ENCODE measurements at places on chromosomes 2 and 18.

DNA sequence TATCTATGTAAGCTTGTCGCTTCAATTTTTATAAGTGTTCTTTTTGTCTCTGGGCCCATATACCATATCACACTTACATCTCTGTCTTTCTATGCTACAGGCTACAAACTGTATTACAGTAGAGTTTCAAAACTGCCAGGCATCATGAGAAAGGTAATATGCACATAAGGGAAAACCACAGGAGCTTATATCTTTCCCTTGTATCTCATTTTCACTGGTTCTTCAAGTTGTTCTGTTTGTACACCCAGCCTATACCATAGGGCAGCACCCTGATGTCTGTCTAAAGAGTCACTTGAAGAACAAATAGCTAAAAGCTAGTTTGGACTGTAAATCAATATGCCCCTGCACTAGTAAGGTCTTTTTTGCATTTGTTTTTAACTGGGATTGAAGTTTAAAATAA lies 366.7 kb downstream of the FIGN start:
- DNase-seq: no peak

GRCh38 chr2:216486708-216487107 lies 11.9 kb upstream of the RPL37A start:
- no peak for DNase-seq

DNA sequence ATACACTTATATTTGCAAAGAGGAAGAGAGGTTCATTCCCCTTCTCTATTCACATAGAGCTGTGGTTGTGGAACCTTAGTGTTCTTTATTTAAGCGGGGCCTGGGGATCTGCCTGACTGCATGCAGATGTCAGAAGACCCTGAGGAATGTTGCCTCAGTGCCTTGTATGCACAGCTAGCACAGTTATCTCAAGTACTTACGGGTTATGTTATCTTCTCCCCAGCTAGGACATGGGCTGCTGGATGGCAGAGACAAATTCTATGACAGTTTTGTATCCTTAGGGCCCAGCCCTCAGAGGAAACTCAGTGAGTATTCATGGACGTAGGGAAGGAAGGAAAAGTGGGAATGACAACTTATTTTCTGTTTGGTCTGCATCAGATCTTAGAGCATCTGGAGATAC lies 37.7 kb upstream of the RTN4 start:
- no peak for DNase-seq

- no peak for DNase-seq
Measured at GRCh38 chr2:1698188-1698945, 45.9 kb downstream of the PXDN start.

GRCh38 chr2:11830708-11831301 lies 84.4 kb downstream of the LPIN1 start:
- no peak for DNase-seq

- DNase-seq: no peak
Measured at GRCh38 chr2:62204998-62205496, 9.1 kb downstream of the B3GNT2 start.

- DNase-seq: no peak
Measured at GRCh38 chr18:42517896-42518295, 562.9 kb downstream of the PIK3C3 start.

- DNase-seq: no peak
Measured at GRCh38 chr2:161020437-161020836, 139.8 kb upstream of the TANK start.

DNA sequence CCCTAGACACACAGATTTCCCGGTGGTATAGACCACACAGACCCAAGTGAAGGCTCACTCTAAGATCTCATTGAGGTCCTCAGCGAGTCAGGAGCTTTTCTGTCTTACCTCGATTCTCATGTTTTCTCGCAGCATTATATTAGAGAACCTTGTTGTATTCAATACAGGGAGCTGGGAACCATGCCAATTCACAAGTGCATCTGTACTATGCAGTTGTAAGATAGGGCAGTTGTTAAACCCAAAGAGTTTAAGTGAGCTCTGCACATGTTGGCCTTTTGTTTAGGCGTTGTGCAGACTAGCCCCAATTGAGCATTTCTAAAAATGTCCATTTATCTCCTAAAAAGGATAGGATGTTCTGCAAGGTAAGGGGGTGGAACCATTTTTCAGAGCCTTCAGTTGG lies 59.6 kb downstream of the FEZ2 start:
- no peak for DNase-seq

- DNase-seq: no peak
Measured at GRCh38 chr2:111176388-111176787, 55.7 kb downstream of the BCL2L11 start.

DNA sequence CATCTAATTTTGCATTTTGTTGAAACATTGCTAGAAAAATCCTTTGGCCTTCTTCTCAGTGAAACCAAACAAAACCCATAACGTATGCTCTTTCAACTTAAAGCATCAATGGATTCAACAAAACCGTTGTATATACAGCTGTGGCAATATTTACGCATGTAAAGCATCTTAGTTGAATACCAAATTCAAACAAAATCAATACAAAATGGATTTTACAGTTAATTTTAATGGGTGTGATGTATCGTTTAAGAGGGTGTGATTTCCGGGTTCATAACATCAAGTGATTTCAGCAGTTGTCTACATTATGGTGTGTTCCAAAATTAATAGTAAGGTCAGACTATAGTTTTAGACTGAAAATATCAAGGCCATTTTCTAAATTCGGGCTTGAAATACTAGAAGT lies 198.2 kb downstream of the TGIF1 start:
- no peak for DNase-seq

DNA sequence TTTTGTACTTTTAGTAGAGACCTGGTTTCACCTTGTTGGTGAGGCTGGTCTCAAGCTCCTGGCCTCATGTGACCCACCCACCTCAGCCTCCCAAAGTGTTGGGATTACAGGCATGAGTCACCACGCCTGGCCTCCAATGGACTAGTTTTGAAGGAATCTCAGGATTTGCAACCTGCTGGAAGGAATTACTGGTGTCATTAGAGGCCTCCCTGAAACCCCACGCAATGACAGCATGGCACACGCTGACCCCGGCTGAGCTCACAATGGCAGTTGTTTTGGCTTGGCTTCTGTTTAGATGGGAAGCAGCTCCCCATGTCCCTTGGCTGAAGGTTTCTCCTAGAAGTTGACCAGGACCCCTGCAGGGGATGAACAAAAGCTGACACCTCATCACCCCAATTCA lies 23.1 kb upstream of the COPS8 start:
- peak; percentile 18 for DNase-seq

DNA sequence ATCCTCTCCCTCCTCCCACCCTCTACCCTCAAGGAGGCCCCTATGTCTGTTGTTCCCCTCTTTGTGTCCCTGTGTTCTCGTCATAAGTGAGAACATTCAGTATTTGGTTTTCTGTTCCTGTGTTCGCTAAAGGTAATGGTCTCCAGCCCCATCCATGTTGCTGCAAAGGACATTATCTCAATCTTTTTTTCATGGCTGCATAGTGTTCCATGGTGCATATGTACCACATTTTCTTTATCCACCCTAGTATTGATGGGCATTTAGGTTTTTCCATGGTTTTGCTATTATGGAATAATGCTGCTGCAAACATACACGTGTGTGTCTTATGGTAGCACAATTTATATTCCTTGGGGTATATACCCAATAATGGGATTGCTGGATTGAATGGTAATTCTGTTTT lies 33.0 kb downstream of the PUM2 start:
- no peak for DNase-seq

- no peak for DNase-seq
Measured at GRCh38 chr2:27237341-27237945, 20.3 kb downstream of the CAD start.

DNA sequence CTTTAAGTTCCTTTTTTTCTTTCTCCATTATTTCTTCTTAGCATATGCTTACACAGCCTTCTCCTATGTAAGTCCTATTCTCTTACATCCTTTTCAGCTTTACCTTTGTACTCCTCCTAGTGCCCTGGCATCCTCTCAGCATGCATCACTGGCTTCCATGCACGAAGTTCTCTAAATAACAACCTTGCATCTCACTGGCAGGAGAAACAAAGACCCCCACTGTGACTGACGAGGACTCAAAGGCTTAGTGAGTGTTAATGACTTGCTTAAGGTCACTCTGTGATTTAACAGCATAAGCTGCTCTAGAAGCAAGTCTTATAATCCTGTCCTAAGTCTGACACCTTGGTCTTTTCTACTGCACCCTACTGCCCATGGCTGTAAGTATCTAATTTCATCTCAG lies 1236.0 kb upstream of the CELF4 start:
- no peak for DNase-seq

DNA sequence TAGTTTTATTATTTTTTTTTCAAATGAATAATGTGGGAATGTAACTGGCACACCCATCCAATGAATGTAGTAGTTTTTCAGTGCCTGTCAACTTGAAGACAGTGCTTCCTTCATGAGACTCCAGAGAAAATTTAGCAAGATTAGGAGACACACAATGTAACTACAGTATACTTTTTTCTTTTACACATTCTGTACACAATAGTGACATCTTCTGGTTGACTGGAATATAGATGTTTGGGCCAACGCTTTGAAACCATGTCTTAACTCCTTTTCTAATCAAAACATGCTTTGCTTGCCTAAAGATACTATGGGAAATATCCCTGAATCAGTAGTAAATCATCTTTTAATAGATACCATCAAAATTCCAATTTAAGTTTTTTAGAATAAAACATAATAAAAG lies 229.5 kb upstream of the ZC3H15 start:
- DNase-seq: peak; percentile 61

- no peak for DNase-seq
Measured at GRCh38 chr2:124836416-124836815, 811.3 kb downstream of the CNTNAP5 start.

- no peak for DNase-seq
Measured at GRCh38 chr2:195404651-195405050, 252.4 kb upstream of the SLC39A10 start.

DNA sequence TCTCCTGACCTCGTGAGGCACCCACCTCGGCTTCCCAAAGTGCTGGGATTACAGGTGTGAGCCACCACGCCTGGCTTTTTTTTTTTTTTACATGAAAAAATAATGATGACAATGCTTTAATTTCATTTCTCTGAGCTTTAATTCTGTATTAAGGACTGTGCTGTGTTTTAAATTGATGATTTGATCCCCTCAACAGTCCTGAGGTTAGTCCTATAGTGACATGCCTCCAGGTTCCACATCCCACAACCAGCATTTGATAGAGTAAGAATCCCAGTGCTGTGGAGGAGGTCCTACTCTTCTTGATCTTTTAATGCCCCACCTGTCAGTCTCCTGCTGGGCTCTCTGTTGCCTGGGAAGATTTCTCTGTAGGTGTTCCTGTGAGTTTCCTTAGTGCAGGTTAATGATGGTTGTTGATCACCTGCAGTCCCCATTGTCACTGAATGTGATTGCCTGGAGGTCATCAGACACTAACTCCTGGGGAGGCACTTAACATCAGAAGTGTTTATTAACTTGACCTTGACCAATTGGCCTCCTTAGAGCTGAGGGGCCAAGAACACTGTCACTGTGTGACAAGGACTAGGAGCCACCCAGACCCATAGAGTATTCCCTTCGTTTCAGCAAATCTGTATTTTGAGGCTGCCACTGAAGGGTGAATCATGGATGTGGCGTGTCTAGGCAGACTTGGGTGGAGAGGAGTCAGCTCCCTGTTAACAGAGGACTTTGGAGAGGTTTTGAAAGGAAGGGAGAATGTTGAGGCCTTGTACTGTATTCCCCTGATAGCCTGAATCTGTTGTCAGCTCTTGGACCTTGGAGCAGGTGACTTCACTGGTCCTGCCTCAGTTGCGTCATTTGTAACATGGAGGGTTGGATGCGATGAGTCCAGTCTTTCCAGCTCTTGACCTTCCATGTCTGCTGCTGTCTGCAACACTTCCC lies 11.5 kb downstream of the ASAP2 start:
- DNase-seq: no peak

DNA sequence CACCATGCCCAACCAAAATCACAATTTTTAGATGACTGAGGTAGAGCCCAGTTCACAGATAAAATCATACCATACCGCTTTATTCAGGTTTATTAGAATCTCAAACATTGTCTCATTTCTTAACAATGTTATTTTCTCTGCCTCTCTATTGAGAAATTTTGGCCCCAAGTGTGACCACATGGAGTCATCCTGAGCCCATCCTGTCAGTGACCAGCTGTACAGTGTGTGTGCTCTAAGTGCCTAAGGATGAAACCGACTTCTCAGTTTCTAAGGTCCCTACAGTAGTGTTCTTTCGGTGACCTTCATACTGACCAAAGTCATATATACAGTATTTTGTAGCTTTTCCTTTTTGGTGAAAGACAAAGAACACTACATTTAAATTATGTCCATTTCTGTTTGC lies 123.7 kb upstream of the MSTN start:
- peak; percentile 68 for DNase-seq

GRCh38 chr2:100391735-100392515 lies 25.5 kb downstream of the CHST10 start:
- no peak for DNase-seq

DNA sequence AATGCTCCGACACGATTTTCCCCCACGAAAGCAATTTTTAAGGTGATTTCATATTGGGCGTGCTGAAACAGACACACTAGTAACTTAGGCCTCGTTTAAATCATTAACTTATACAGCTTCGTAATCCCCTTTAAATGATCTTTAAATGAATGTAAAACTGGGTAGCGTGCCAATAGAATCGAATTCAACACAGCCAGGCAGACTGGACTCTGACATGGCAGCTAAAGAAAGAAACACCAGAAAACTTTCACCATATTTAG lies 2.4 kb upstream of the ID2 start:
- no peak for DNase-seq

DNA sequence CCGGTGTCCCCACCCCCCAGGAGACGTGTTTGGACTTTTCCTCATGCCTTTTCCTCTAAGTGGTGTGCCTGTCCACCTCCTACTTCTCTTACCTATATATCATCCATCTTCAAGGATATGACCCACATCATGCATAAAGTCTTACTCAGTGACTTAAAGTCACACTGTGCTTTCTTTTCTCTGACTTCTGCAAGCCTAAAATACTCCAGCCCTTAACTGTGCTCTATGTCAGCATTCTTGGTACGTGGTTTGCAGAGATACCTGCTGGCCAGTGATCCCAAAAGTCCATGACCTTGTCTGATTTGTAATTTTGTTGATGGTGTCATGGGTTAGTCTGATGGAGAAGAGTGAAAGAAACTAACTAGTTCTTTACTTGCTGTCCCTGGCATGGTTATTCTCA lies 393.6 kb upstream of the NRP2 start:
- DNase-seq: no peak

DNA sequence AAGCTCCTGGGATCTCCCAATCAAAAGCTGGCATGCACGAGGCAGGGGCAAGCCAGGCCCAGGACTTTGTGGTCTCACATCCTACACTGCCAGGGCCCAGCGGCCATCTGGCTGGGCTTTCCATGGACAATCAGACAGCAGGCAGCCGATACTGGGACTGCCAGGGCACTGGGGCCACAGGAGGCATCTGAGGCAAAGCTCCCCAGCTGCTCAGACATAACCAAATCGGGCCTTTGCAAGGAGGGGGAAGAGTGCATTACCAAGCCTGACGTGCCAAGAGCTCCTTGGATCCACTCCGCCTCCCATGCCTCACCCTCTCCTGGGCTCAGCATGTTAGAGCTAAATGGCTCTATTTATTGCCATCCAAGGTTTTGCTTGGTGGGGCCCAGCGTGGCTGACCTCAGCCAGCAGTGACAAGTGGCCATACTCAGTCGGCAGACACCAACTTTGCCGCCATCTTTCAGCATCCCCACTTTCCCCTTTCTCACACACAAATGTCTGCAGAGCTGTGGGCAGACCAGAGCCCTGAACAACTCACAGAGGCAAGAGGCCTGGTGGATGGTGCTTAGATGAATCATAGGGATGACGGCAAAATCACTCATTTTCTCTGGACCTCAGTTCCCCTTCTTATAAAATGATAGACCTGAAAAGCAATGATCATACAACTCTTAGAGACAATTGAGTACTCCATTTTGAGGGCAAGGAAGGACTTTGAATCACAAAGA lies 200.8 kb downstream of the TTC32 start:
- peak; percentile 26 for DNase-seq

GRCh38 chr2:47510745-47511144 lies 107.8 kb downstream of the MSH2 start:
- no peak for DNase-seq

Data from fibroblast of mammary gland (primary cell).